ENCODE measurements at places on chromosomes 3 and 15. TPM values are rescaled to one million over a fixed set of nuclear protein-coding genes. Genes with fewer than 3 reads are reported as not detected.

Gene ZNF385D
- not detected for total RNA-seq

Gene NECTIN3
- 6.1 TPM for total RNA-seq

- H3K27me3 ChIP-seq = peaks cover 13% of the 10 kb centered on the region
Measured at GRCh38 chr3:37689645-37690356, 171.9 kb upstream of the CTDSPL start.

DNA sequence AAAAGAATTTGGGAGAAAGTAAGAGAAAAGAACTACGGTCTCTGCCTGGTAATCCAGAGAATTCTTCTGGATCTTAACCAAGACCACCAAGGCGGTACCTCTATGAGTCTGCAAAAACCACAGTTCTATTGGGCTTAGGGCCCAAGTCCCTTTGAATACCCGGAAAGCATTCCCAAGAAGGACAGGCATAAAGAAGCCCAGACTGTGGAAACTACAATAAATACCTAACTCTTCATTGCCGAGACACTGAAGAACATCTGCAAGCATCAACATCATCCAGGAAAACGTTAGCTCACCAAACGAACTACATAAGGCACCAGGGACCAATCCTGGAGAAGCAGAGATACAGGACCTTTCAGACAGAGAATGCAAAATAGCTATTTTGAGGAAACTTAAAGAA lies 162.3 kb upstream of the TMC3 start:
- H3K4me1 ChIP-seq = no peaks in the 10 kb centered on the region
- no peaks in the 10 kb centered on the region for H3K36me3 ChIP-seq
- peaks cover 12% of the 10 kb centered on the region for H3K27me3 ChIP-seq
- no peak for DNase-seq
- no peak overlapping the region for H3K27ac ChIP-seq

DNA sequence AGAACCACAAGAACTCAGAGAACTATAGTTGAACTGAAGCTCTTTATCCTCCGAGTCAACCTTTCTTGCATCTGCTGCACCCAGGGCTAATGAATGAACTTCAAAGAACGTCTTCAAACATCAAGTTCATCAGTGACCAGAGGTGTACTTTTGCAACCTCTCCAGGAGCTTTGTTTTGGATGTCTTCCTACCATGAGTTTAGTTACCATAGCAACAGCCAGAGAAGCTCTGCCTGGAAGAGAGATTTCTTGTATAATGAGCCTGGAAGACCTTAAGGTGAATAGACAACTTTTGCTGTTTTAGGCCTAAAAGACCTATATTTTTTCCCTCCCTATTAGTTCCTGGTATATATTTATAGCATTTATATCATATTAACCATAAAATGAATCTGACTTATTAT lies 9.1 kb downstream of the ACTC1 start:
- no peak overlapping the region for H3K27ac ChIP-seq
- H3K4me3 ChIP-seq = no peak overlapping the region
- H3K4me1 ChIP-seq = no peaks in the 10 kb centered on the region
- DNase-seq = no peak
- peaks cover 15% of the 10 kb centered on the region for H3K27me3 ChIP-seq

- DNase-seq = no peak
- H3K4me1 ChIP-seq = peaks cover 20% of the 10 kb centered on the region
- peak overlapping the region; percentile 64 for H3K4me3 ChIP-seq
- peaks cover 30% of the 10 kb centered on the region for H3K27me3 ChIP-seq
- H3K36me3 ChIP-seq = no peaks in the 10 kb centered on the region
- peak overlapping the region; percentile 73 for H3K27ac ChIP-seq
Measured at GRCh38 chr3:122246199-122246598, 62.7 kb downstream of the CASR start.

DNA sequence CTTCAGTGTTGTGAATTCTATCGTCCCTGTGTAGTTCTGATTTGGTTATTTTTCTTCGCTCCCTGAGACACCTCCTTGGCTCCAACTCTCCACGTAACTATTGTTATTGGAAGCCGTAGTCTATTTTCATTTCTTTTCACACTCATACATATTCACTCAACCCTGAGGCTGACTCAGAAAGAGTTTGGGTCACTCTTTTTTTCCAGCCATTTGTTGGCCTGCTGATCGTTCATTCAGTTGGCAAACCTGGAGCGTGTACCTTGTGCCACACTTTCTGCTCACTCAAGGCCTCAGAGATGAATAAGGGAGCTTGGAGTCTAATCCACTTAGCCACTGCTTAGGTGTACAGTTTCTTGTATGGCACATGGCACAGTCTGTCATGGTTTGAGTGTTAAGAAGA lies 22.4 kb downstream of the GYG1 start:
- no peak for DNase-seq
- H3K4me3 ChIP-seq = no peak overlapping the region
- no peaks in the 10 kb centered on the region for H3K27me3 ChIP-seq
- H3K36me3 ChIP-seq = peaks cover 73% of the 10 kb centered on the region
- H3K27ac ChIP-seq = no peak overlapping the region
- peaks cover 53% of the 10 kb centered on the region for H3K4me1 ChIP-seq

Gene REC114
- not detected for total RNA-seq

DNA sequence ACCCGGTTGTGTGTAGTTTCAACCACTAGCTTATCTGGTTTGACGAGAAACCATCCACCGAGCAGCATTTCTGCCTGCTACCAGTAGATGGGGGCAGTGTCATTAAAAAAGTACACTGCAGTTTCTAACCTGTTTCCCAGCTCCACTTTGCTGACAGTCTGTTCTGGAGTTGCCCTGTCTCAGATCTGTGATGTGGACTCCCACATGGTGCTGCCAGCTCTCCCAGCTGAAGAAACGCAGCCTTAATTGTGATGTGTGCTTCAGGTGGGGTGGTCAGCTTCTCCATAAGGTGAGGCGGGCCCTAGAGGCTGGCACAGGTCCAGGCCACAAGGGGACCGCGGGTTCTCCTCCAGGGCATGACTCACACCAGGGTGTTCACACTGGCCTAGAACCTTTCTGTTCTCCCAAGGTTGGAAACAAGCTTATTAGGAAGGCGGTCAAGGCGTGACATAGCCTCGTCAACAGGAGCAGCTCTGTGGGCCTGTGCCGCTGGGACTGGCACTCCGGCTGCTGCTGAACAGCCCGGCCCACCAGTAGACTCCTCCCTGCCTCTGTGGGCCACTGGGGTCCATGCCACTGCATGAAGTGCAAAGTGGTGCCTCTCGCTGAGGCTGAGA lies 2.9 kb upstream of the FAM43A start:
- DNase-seq = peak; percentile 81
- H3K27me3 ChIP-seq = peaks cover 23% of the 10 kb centered on the region
- H3K36me3 ChIP-seq = no peaks in the 10 kb centered on the region
- H3K4me3 ChIP-seq = no peak overlapping the region
- H3K4me1 ChIP-seq = peaks cover 40% of the 10 kb centered on the region

DNA sequence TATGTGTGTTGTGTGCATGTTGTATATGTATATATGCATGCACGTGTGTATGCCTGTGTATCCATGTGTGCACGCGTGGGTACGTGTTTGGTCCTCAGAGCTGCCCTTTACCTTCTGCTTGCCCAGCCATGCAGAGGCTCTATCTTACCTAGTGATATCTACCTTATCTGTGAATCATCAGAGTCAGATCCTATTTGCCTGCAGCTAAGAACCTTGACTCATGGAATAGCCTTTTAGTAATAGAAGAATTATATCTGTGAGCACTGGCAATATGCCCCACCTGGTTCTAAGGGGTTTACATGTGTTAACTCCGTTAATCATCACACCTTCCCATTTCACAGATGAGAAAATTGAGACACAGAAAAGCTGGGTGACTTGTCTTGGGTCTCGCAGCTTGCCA lies 11.0 kb downstream of the PGPEP1L start:
- no peak for DNase-seq
- no peaks in the 10 kb centered on the region for H3K36me3 ChIP-seq
- peaks cover 3% of the 10 kb centered on the region for H3K27me3 ChIP-seq

Gene DAZL
- not detected for total RNA-seq

DNA sequence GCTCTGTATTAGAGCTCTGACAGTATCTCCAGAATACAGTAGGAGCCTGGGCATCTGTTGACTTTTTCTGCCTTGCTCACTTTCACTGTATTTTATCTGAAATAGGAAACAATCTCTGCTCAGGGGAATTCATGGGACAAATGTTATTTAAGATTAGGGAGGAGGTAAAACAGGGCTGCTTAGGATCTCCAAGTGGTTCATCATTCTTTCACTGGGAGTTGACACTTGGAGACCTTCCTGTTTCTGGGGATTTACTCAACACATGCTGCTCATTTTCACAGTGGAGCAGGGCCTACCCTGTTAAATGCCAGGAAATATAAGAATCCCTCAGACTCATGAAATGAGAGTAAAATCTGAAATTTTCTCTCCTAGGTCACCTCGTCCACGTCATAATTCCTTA lies 185.5 kb downstream of the GAP43 start:
- no peak overlapping the region for H3K4me3 ChIP-seq
- DNase-seq = no peak
- no peaks in the 10 kb centered on the region for H3K4me1 ChIP-seq
- H3K27me3 ChIP-seq = peaks cover 34% of the 10 kb centered on the region
- no peaks in the 10 kb centered on the region for H3K36me3 ChIP-seq
- H3K27ac ChIP-seq = no peak overlapping the region

Gene RTF1
- 31.0 TPM for total RNA-seq

- H3K36me3 ChIP-seq = peaks cover 2% of the 10 kb centered on the region
- peaks cover 12% of the 10 kb centered on the region for H3K4me1 ChIP-seq
- H3K27ac ChIP-seq = no peak overlapping the region
- DNase-seq = peak; percentile 34
- no peaks in the 10 kb centered on the region for H3K27me3 ChIP-seq
Measured at GRCh38 chr3:67349551-67350174, 304.7 kb downstream of the SUCLG2 start.

Gene CSTA
- not detected for total RNA-seq

DNA sequence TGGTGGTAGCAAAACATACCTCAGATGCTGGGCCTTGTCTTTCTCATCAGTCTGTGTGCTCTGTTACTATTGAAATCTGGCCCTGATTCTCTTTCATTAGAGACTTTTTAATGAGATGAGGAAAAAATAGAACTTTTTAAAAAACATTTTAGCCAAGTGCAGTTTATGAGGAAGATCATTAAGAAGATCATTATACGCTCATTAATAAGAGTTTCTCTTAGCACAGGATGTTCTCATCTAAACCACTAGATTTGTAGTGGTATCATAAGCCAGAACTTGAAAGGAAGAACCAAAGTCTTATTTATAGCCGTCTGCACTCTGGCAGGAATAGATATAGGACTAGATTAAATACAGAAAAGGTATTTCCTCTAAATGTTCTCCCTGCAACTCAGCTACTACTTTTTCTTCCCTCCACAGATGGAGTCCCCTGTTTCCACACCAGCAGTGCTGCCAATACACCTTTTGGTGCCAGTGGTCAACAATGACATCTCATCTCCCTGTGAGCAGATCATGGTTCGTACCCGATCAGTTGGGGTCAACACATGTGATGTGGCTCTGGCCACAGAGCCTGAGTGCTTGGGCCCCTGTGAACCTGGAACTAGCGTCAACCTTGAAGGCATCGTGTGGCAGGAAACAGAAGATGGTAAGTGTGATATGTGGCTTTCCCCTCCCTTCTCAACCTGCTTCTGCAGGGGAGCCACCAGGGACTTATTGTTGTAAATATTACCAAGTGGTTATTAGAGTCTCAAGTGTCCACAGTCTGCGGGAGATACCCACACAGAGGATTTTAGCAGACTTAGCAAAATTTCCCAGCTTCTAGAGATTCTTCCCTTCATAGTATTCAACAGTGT lies 152.8 kb downstream of the RBPMS2 start:
- H3K36me3 ChIP-seq = peaks cover 25% of the 10 kb centered on the region
- peak overlapping the region; percentile 60 for H3K4me3 ChIP-seq
- DNase-seq = peak; percentile 80
- no peaks in the 10 kb centered on the region for H3K27me3 ChIP-seq

DNA sequence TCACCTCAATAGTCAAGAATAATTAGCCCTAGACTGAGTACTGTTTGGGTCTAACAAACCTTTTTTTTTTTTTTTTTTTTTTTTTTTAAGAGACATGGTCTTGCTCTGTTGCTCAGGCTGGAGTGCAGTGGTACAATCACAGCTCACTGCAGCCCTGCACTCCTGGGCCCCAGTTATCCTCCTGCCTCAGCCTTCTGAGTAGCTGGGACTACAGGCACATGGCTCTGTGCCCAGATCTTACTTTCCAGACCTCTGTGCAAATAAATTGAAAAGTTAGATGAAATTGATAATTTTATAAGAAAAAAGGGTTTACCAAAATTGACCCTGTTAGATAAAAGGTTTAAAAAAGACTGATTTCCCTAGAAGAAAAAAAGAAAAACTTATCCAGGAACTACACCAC lies 79.0 kb downstream of the NR2E3 start:
- no peak overlapping the region for H3K4me3 ChIP-seq
- H3K27me3 ChIP-seq = no peaks in the 10 kb centered on the region
- no peaks in the 10 kb centered on the region for H3K4me1 ChIP-seq
- no peaks in the 10 kb centered on the region for H3K36me3 ChIP-seq
- no peak for DNase-seq

GRCh38 chr3:150277444-150277843 lies 130.7 kb upstream of the TSC22D2 start:
- no peaks in the 10 kb centered on the region for H3K4me1 ChIP-seq
- no peak overlapping the region for H3K27ac ChIP-seq
- H3K27me3 ChIP-seq = peaks cover 5% of the 10 kb centered on the region
- no peaks in the 10 kb centered on the region for H3K36me3 ChIP-seq
- no peak overlapping the region for H3K4me3 ChIP-seq

- no peak overlapping the region for H3K4me3 ChIP-seq
- no peaks in the 10 kb centered on the region for H3K4me1 ChIP-seq
- no peak overlapping the region for H3K27ac ChIP-seq
Measured at GRCh38 chr3:133956353-133956752, 60.7 kb upstream of the RAB6B start.

DNA sequence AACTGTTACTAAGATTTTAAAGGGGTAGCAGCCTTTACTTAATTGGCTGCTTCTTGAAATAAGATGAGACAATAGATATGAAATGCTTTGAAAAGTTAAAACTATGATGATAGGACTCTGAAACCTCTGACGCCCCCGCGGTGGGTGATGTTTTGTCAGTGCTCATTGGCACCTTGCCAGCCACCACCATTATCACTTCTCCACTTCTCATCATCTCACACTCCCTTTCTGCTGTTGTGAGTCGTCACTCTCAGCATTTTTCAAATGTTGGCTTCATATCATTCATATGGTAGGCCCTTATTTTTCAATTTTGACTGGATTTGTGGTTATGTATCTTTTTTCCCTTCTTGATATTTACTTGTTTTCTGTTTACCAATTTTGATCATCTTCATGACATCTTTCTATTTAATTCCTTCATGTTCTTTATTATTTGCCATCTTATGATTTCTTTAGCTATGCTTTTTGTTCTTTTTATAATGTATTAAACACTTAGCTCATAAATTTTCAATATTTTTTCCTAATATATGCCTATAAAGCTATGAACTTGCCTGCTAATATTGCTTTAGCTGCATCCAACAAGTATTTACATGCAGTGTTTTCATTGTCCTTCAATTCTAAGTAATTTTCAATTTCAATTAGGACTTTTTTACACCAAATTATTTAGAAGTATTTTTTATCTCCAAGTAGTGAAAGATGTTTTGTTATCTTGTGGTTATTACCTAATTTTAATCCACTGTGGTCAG lies 30.3 kb upstream of the SKOR1 start:
- no peak overlapping the region for H3K27ac ChIP-seq
- no peaks in the 10 kb centered on the region for H3K27me3 ChIP-seq
- H3K36me3 ChIP-seq = peaks cover 13% of the 10 kb centered on the region
- no peak overlapping the region for H3K4me3 ChIP-seq
- DNase-seq = no peak

GRCh38 chr3:86828751-86829150 lies 162.2 kb downstream of the VGLL3 start:
- no peak overlapping the region for H3K27ac ChIP-seq
- H3K4me1 ChIP-seq = no peaks in the 10 kb centered on the region
- H3K4me3 ChIP-seq = no peak overlapping the region
- H3K27me3 ChIP-seq = no peaks in the 10 kb centered on the region
- H3K36me3 ChIP-seq = no peaks in the 10 kb centered on the region
